ENCODE measurements at places on chromosomes 4 and X.

GRCh38 chr4:80340036-80340435 lies 4.5 kb downstream of the CFAP299 start:
- DNase-seq: peak; percentile 36

GRCh38 chr4:85717847-85718246 lies 242.9 kb downstream of the ARHGAP24 start:
- DNase-seq: peak; percentile 9

GRCh38 chr4:179605196-179605595 lies 2163.0 kb upstream of the AGA start:
- DNase-seq: peak; percentile 84

DNA sequence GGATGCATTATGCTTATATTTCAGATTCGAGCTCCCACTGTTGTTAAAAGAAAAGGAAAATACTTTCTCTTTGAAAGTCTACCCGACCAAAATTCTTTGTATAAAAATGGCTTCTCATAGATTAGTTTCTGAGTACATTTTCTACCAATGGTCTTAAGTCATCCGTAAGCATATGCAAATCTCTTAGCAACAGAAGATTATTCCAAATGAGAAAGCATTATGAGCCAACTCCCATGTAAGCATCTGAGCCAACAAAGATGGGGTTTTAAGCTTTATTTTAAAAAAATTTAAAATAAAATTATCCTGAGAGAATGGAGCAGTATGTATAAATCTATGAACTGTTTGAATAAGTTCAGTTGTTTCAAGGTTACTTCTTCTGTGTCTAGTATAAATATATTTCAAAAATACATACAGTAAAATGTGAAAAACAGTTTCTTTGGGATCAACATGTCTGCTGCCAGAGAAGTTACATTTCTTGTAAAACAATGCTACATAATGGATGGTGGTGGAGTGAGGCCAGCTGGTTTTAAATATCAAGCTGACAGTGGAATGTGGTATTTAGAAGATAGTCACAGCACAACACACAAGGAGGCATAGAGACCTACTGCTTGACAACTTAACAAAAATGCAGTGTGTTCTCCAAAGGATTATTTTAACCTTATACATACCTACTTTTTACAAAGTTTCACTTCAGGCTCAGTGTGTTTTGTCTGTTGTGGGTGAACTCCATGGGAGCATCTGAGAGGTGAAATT lies 199.5 kb upstream of the DIPK2B start:
- DNase-seq: peak; percentile 81
